ENCODE measurements at places on chromosomes 2 and 18.

- no peak for DNase-seq
These were observed 12.1 kb upstream of the YES1 start for GRCh38 chr18:824179-824578.

- DNase-seq, result peak; percentile 14
These were observed 6.0 kb downstream of the MAP3K2 start for GRCh38 chr2:127381762-127382161.

DNA sequence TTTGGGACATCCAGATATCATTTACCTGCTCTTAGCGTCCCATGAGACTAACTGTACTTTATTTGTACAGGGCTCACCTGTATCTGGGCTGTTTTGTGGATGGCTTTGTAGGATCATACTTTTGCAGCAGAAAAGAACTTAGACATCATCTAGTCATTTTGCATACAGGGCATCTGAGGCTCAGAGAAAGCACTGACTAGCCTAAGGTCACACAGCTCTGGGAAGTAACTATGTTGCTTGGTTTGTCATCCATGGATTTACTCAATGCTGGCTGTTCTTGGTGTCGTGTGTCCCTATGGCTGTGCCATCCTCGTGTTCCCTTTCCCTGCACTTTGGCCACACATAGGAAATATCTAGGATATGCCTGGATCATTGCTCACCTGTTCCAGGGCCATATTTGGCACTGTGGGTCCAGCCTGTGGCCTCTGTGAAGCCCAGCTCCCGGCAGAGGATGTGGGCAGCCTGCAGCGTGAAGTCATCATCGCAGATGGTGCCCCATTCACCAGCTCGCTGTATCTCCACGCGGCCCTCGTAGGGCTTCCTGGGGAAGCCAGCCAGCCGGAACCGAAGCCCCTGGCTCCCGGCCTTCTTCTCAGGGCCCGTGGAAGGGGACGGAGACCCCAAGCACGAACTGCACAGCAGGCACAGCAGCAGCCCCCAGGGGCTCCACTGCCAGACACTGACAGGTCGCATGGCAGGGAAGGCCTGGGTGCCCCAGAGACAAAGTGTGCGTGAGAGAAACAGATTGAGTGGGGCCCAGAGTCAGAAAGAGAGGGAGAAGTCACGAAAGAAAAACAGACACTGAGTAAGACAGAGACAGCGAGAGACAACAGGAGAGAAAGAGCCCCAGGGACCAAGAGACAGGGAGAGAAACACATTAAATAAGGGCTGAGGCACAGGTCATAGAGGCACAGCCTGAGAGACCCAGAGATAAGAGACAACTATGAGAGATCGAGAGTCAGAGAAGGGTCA, 1.5 kb downstream of the LOXL3 start:
- no peak for DNase-seq

DNA sequence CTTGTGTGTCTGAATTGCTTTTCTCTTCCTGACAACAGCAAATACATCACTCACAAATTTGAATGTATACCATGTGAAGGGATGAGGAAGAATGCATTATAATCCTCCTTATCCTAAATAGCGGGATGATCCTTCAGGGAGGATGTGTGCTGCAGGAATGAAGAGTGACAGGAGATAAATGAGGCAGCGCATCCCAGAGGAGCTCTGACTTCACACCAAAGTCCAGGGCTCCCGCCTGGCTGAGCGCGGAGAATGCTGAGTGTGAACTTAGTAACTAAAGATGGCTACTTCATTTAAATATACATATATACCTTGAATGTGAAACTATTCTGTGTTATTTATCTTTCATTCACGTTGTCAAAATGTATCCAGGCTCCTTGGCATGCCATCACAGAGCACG, 145.2 kb upstream of the TPO start:
- DNase-seq, result no peak

GRCh38 chr2:225074919-225075681, 32.8 kb upstream of the DOCK10 start:
- DNase-seq, result no peak

- DNase-seq, result no peak
These were observed 306.2 kb downstream of the KIAA1328 start for GRCh38 chr18:37135177-37135576.

DNA sequence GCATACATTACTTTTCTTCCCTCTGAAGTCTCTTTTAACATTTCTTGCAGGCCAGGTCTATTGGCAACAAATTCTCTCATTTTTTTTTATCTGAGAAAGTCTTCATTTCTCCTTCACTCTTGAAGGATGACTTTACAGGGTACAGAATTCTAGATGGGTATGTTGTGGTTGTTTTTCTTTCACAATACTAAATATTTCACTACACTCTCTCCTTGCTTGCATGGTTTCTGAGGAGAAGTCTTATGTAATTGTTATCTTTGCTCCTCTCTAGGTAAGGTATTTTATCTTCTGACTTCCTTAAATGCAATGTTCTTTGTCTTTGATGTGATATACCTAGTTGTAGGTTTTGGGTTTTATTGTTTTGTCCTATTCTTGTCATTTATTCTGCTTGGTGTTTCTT, 371.1 kb downstream of the FIGN start:
- DNase-seq, result no peak
